ENCODE measurements at places on chromosomes 11 and 22.

- DNase-seq: no peak
- peak overlapping the region; percentile 79 for H3K4me3 ChIP-seq
- H3K36me3 ChIP-seq: peaks cover 4% of the 10 kb centered on the region
- no peaks in the 10 kb centered on the region for H3K27me3 ChIP-seq
- no peaks in the 10 kb centered on the region for H3K4me1 ChIP-seq
Measured at GRCh38 chr22:41833369-41834004, 582 bp downstream of the SREBF2 start.

- H3K4me3 ChIP-seq: no peak overlapping the region
- no peak for DNase-seq
- H3K27ac ChIP-seq: no peak overlapping the region
- H3K4me1 ChIP-seq: no peaks in the 10 kb centered on the region
- no peaks in the 10 kb centered on the region for H3K27me3 ChIP-seq
Measured at GRCh38 chr11:119447664-119448242, 24.8 kb upstream of the THY1 start.

DNA sequence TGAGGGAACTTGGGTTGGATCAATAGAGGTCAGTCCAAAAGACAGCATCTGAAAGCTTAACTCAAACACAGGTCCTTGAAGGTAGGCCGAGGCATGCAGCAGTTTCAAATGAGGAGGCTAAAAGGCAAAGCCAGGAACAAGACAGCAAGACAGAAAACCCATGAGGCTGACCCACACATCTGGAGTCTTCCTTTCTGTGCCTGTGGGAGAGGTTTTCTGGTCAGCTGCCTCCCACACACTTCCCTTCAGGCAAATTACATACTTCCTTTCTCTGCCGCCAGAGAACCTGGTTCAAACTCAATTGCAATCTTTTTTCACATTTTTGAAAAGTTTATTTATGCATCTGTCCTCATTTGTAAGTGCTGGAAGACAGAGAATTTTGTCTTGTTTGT lies 29.8 kb upstream of the CRTAM start:
- no peak overlapping the region for H3K27ac ChIP-seq
- H3K27me3 ChIP-seq: no peaks in the 10 kb centered on the region
- peaks cover 1% of the 10 kb centered on the region for H3K4me1 ChIP-seq
- no peak overlapping the region for H3K4me3 ChIP-seq
- no peak for DNase-seq
- no peaks in the 10 kb centered on the region for H3K36me3 ChIP-seq

GRCh38 chr11:6197466-6198200 lies 1.4 kb upstream of the OR52W1 start:
- no peak overlapping the region for H3K4me3 ChIP-seq
- no peak for DNase-seq
- H3K27ac ChIP-seq: no peak overlapping the region
- H3K27me3 ChIP-seq: no peaks in the 10 kb centered on the region
- no peaks in the 10 kb centered on the region for H3K36me3 ChIP-seq
- no peaks in the 10 kb centered on the region for H3K4me1 ChIP-seq

DNA sequence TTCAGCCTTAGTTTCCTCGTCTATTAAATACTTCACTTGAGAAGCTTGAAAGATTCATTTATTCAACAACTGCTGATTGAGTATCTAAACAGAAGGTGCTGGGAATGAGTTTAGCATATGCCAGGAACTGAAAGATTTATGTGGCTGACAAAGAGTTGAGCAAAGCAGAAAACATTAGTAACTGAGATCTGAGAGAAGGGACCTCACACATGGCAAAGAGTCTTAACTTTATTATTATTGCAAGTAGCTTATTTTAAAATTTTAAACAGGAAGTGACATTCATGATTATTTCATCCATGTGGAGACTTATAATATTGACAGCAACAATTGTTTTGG lies 133.6 kb downstream of the CASP12 start:
- H3K4me3 ChIP-seq: no peak overlapping the region
- no peak for DNase-seq
- no peaks in the 10 kb centered on the region for H3K36me3 ChIP-seq

- peaks cover 2% of the 10 kb centered on the region for H3K4me1 ChIP-seq
- peak overlapping the region; percentile 58 for H3K4me3 ChIP-seq
- no peaks in the 10 kb centered on the region for H3K27me3 ChIP-seq
- no peaks in the 10 kb centered on the region for H3K36me3 ChIP-seq
Measured at GRCh38 chr22:31943206-31943977, 943 bp upstream of the YWHAH start.

GRCh38 chr11:101706541-101706940 lies 122.7 kb upstream of the TRPC6 start:
- H3K36me3 ChIP-seq: no peaks in the 10 kb centered on the region
- H3K27ac ChIP-seq: no peak overlapping the region
- DNase-seq: no peak
- no peak overlapping the region for H3K4me3 ChIP-seq
- no peaks in the 10 kb centered on the region for H3K4me1 ChIP-seq
- no peaks in the 10 kb centered on the region for H3K27me3 ChIP-seq

- no peaks in the 10 kb centered on the region for H3K27me3 ChIP-seq
- no peaks in the 10 kb centered on the region for H3K4me1 ChIP-seq
- no peaks in the 10 kb centered on the region for H3K36me3 ChIP-seq
- no peak for DNase-seq
- H3K27ac ChIP-seq: no peak overlapping the region
- H3K4me3 ChIP-seq: no peak overlapping the region
Measured at GRCh38 chr22:36009085-36009484, 19.5 kb downstream of the RBFOX2 start.

DNA sequence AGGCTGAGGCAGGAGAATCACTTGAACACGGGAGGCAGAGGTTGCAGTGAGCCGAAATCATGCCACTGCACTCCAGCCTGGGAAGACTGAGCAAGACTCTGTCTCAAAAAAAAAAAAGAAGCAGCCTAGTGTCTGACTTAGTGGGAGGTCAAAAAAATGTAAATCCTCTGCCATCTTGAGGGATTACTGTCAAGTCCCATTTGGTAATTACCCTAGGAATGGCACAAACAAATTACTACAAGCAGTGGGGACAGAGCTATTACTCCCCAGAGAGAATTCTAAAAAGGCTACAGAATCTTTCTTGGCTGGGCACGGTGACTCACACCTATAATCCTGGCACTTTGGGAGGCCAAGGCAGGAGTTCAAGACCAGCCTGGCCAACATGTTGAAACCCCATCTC lies 3.8 kb downstream of the SERPING1 start:
- H3K4me3 ChIP-seq: no peak overlapping the region
- peaks cover 4% of the 10 kb centered on the region for H3K4me1 ChIP-seq
- no peak for DNase-seq
- H3K36me3 ChIP-seq: no peaks in the 10 kb centered on the region
- no peaks in the 10 kb centered on the region for H3K27me3 ChIP-seq

GRCh38 chr11:13247606-13248296 lies 29.8 kb upstream of the BMAL1 start:
- no peak for DNase-seq
- H3K4me1 ChIP-seq: no peaks in the 10 kb centered on the region
- H3K4me3 ChIP-seq: no peak overlapping the region

DNA sequence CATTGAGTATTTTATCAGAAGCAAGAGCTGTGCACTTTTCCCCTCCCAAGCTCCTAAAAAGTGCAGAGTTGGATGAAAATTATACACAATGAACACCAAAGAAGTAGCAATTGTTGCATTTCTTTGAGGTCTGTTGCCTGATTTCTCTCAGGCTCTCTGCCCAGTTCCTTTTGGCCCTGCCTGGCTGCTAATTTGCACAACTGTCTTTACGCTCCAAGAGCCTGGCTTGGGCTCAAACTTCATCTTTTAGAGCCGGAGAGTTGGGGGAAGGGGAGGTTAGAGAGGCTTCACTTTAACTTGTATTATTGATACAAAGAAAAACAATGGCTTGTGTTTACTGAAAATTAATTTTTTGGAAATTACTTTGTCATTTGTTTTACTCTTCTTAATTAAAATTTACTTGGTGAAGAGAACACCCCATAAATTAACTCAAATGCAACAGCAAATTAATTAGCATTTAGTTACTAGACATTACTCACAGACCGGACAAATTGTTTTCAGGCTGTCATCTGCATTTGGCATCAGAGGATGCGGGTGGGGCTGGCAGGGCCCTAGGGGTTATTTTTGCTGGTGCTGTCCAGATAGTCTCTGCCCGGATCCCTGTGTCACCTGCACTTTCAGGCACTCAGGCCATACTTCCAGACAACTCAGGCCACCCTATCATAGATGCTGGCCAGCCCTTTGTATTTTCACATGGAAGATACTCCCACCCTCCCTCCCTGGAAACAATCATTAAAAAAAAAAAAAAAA lies 407.3 kb downstream of the NXPE2 start:
- DNase-seq: no peak
- no peak overlapping the region for H3K4me3 ChIP-seq
- H3K4me1 ChIP-seq: 0 out of 2 replicates have a peak, but pooled peaks cover 3% of the 10 kb centered on the region
- H3K27ac ChIP-seq: no peak overlapping the region

DNA sequence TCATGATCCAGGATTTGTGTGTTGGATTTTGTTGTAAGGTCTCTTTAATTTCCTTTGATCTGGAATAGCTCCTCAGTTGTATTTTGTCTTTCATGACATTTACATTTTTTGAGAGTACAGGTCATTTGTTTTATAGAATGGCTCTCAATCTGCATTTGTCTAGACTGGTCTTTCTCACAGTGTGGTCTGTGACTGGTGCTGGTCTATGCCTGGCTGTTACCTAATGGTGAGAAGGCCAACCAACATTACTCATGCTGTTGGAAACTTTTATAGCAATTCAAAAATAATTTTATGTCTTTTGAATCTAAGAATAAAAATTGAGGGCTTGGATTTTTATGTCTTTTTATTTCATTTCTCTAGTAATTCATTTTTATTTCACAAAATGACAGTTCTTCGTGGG lies 3.9 kb upstream of the NCR3LG1 start:
- no peak overlapping the region for H3K27ac ChIP-seq
- H3K4me3 ChIP-seq: no peak overlapping the region
- no peaks in the 10 kb centered on the region for H3K36me3 ChIP-seq
- peaks cover 21% of the 10 kb centered on the region for H3K27me3 ChIP-seq

- H3K4me3 ChIP-seq: no peak overlapping the region
- no peak for DNase-seq
- H3K27ac ChIP-seq: no peak overlapping the region
- no peaks in the 10 kb centered on the region for H3K36me3 ChIP-seq
Measured at GRCh38 chr22:16949561-16949960, 58.5 kb downstream of the GAB4 start.

DNA sequence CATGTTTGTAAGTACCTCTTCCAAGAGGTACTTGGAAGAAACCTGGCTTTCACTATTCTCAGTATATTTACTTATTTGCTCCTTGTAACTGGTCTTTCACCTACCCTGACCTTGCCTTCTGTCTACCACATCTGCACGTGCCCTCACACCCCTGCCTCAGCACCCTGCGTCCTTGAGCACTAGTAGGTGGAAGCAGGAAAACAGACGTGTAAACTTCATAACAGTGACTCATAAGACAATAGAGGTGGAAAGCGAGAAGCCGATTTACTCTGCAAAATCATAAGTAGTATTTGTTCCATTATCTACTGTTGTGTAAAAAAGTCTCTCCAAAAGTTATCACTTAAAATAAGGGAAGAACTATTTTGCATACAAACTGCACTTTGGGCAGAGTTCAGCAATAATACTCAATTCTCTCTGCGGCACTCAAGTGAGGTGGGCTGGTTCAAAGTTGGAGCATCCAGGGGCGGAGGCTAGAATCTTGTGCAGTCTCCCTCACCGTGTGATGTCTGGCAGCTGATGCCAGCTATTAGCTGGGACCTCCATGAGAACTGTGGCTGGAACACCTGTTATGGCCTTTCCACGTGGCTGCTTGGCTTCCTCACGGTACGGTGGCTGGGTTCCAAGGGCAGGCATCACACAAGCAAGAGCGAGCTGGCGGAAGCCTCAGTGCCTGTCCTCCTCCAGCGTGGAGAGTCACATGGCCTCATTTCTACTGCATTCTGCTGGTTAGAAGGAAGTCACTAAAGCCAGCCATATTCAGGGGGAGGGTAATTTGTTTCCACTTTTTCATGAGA lies 30.4 kb downstream of the PACS1 start:
- no peak overlapping the region for H3K4me3 ChIP-seq
- no peak overlapping the region for H3K27ac ChIP-seq
- DNase-seq: no peak
- H3K27me3 ChIP-seq: no peaks in the 10 kb centered on the region
- no peaks in the 10 kb centered on the region for H3K36me3 ChIP-seq

GRCh38 chr22:35393116-35394010 lies 6.6 kb upstream of the MCM5 start:
- no peaks in the 10 kb centered on the region for H3K4me1 ChIP-seq
- no peak overlapping the region for H3K4me3 ChIP-seq
- H3K27me3 ChIP-seq: no peaks in the 10 kb centered on the region

- no peaks in the 10 kb centered on the region for H3K27me3 ChIP-seq
- no peaks in the 10 kb centered on the region for H3K4me1 ChIP-seq
Measured at GRCh38 chr11:131302836-131303235, 67.6 kb upstream of the NTM start.

GRCh38 chr11:113615098-113615497 lies 91.0 kb downstream of the TMPRSS5 start:
- H3K36me3 ChIP-seq: no peaks in the 10 kb centered on the region
- H3K4me1 ChIP-seq: no peaks in the 10 kb centered on the region
- no peaks in the 10 kb centered on the region for H3K27me3 ChIP-seq
- H3K4me3 ChIP-seq: no peak overlapping the region

DNA sequence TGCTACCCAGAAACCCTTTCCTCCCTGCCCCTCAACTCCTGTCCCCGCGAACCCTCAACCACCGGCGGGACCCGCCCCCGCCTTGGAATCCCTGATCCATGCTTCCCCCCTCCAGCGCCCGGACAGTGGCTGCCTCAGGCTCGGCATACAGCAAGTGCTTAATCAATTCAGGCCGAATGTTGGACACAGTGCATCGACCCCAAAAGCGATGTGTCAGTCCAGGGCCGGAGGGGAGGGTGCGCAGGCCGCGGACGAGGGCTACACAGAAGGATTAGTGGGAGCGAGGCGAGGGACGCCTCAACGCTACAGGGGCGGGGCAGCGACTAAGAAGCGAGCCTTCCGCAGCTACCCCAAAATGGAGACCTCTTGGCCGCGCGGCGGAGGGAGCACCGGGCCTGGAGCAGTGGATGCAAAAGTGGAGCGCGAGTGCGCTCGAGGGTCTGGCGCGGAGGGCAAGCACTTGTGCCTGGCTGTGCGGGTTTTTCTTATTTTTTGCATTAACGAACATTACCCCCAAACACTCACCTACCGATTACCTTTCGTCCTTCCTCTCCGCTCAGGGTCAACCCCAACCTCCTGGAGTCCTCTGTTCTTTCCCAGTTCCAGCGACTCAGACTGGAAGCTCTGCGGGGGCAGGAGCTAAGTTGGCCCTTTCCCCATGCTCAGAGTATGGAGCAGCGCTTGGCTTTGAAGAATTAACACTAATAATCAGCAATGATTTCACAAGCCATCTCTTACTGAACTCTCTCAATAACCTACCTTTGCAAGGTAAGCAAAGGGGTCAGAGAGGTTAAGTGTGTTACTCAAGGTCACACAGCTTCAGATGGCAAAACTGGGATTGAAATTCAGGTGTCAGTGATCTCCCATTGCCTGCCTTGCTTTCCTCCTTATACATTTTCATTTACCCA lies 30.0 kb upstream of the WNT11 start:
- H3K36me3 ChIP-seq: no peaks in the 10 kb centered on the region
- no peaks in the 10 kb centered on the region for H3K4me1 ChIP-seq
- no peak overlapping the region for H3K27ac ChIP-seq
- DNase-seq: no peak
- peak overlapping the region; percentile 97 for H3K4me3 ChIP-seq
